Stimulated activated CD4-positive, alpha-beta T cell treated with anti-CD3 and anti-CD28 coated beads, Interleukin-2, amount 100 ng/mL, for 4 hours (primary cell): ENCODE measurements at places on chromosomes 7 and 10.

DNA sequence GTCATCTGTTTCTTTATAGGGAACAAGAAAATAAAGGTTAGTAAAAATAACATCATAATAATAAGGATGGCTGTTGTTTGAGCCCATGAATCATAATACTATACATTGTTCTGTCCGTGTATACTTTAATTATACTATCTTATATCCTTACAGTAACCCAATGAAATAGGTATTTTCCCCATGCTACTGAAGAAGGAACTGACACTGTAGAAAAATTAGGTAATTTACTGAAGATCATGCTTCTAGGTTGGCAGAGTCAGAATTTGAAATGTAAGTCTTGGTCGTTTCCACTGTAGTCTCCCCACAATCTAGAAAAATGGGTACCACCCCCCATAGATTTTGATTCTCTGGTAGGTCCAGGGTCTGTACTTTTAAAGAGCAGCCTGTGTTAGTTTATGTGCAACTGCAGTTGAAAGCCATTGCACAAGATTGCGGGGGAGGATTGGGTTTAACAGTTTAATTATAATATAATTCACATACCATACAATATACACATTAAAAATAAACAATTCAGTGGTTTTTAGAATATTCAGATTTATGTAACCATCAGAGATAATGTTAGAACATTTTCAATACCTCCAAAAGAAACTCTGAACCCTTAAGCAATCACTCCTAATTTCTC is 47.7 kb downstream of the SHOC2 start:
- no peak for DNase-seq

GRCh38 chr10:22427101-22427500 is 81.8 kb downstream of the SPAG6 start:
- no peak for DNase-seq

GRCh38 chr7:45417268-45417667 is 156.9 kb upstream of the ADCY1 start:
- DNase-seq: no peak

DNA sequence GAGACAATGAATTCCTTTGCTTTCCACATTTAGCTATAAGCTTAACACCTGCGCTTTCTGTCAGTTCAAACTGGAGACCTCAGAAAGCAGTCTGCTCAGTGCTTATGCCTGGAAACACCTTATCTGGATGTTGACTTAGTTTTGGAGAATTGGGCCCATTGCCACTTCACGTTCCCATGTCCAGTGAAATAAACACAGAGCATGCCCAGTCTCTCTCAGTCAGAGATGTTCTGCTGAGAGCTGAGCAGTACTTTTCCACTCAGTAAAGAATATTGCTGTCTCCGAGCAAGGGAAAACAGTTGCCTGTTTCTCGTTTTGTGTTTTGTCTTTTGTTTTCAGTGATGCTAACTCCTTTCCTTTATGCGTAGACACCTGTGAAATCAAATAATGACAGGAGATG is 83.2 kb upstream of the PRR15 start:
- no peak for DNase-seq

DNA sequence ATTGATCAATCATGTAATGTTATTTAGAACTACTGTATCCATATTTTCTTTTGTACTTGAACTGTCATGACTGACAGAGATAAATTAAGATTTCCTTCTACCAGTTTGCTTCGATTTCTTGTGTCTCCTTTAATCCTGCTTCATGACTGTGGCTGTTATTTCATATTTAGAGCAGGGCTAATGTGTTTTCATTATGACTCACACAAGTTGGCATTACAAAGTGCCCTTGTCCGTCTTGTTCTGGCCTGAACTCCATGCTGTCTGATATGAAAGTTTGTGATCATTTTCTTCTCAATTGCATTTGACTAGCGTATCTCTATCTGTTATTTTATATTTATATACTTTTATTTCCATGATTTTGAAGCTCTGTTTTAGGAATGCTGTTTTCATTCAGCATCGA is 344.1 kb upstream of the PRKCQ start:
- no peak for DNase-seq

GRCh38 chr7:36298106-36298505 is 91.6 kb upstream of the ANLN start:
- no peak for DNase-seq

DNA sequence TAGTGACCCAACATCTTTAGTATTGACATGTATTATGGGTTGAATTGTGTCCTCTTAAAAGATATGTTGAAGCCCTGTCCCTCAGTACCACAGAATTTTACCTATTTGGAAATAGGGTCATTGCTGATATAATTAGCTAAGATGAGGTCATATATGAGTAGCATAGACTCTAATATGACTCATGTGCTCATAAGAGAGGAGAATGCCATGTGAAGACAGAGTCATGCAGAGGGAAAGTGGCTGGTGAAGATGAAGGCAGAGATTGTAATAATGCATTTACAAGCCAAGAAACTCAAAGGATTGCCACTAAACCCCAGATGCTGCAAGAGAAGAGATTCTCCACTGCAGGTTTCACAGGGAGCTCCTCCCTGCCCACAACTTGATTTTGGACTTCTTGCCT is 496.4 kb downstream of the KIF20B start:
- no peak for DNase-seq

DNA sequence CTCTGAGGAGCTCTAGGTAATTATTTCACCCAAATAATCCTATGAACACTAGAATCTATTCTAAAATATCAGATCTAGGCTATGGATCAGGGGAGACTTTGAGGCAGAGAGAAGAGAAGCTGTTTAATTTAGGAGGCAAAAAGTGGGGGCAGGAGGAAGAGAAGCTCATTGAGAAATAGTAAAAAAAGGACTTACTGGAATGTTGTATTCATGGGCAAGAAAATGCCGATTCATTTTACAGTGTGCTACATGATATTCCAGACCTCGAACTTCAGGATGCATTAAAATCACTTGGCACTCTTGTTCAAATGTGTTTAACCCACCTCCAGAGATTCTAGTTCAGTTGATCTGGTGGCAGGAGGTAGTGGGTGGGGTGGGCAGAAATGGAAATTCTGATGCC is 109.5 kb upstream of the ITGB1 start:
- no peak for DNase-seq

DNA sequence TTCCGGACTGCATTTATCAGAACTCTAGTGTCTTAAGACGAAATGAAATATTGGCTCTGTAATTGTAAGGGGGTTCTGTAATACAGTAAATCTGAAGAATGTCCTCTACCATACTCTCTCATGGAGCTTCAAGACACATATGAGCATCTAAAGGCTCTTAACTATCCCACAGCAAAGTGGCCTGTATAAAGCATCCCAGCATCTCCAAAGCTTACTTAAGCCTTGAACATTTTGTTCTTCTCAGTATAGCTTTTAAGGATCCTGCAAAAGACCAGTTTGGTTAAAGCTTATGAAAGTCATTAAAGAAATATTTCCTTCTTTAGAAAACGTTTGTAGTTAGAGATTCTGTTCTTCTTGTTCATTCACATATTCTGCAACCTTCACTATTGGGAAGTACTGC is 75.1 kb downstream of the HGF start:
- DNase-seq: no peak

DNA sequence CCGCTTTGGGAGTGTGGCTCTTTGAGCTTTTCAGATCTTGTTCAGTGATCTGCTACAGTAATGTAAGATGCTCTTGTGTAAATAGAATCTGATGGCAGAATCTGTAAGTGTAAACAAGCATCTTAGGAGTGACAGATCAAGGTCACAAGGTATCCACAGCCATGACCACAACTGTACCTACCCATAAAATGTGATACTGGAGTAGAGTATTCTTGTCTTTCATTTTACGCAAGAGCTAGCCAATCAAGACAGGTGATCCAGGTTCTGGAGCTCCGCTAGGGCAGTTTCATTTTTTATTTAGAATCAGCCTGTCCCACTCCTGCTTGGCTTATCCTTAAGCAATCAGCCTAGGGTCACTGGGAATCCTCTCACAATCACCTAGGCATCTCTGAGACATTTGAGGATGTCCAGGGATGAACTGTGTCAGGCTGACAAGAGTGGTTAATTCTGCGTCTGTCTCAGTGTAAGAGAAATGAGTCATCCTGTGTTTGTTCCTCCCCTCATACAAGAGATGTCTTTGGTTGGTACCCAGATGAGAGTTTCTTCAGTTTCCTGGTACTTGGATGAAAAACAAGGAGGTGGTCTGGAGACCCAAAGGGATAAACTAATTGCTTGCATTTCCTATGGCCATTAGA is 13.6 kb downstream of the ZNF138 start:
- no peak for DNase-seq

GRCh38 chr7:90246171-90246570 is 1.2 kb downstream of the CFAP69 start:
- no peak for DNase-seq

DNA sequence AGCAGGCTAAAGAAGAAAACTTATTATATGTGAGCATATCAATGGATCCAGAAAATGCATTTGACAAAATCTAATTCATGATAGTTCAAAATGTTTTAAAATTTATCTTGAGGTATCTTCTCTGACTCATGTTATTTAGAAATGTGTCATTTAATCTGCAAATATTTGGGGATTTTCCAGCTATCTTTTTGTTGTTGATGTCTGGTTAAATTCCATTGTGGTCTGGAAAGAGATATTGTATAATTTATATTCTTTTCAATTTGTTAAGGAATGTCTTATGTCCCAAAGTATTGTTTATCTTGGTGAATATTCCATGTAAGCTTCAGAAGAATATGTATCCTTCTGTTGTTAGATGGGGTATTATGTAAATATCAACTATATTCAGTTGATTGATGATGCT is 942.5 kb downstream of the KCNMA1 start:
- no peak for DNase-seq

DNA sequence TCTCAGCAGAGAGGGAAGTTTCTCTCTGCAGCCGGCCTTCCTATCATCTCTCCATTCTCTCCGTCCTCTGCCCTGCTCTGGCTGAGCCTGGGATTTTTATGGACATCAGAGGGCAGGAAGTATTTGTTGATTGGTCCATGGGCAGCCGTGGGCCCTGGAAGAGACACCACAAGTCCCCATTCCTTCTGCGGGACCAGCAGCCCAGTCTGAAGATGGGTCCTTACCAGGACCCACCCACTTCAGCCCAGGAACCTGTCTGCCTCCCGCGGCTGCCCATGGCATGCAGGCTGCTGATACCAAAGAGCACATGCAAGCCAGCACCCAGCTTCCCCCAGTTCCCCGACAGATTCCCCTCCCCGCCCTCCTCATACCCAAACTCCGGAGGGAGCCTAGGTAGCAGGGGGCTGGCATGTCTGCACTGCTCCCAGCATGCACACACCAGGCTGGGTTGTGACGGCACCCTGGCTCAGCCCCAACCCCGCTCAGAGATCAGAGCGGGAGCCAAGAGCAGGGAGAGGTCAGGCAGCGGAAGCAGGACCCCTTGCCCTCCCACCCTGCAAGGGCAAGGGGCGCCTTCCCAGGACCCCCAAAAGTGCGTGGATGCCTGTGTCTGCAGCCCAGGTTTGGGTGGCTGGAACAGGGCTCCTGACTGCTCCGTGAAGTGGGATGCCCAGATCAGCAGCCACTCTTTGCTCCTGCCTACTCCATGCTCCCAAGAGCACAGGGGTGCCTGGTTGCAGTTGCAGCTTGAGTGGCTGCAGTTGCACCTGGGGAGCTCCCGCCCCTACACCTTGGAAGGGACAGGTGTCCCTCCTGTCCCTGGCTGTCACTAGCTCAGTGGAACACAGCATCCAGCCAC is 538.6 kb upstream of the POT1 start:
- DNase-seq: no peak

DNA sequence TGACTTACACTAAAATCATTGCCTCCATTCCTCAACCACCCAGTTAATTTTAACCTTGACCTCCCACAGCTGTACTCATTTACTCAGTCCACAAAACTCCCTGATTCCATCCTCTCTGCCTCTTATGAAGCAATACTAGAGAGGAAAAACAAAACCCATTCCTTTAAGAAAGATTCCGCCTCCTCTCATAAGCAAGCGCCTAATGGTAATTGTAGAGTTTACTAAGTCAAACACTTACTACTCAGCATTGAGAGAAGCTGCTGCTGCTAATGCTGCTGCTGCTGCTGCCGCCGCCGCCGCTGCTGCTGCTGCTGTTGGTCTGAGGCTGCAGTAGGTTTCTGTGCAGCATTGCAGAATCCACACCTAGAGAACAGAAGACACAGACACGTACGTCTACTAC is 2.1 kb upstream of the ADD3 start:
- DNase-seq: no peak

- DNase-seq: no peak
These were observed 21.3 kb downstream of the MLXIPL start for GRCh38 chr7:73602721-73603651.

- no peak for DNase-seq
These were observed 264.9 kb downstream of the SKIDA1 start for GRCh38 chr10:21260506-21261149.

DNA sequence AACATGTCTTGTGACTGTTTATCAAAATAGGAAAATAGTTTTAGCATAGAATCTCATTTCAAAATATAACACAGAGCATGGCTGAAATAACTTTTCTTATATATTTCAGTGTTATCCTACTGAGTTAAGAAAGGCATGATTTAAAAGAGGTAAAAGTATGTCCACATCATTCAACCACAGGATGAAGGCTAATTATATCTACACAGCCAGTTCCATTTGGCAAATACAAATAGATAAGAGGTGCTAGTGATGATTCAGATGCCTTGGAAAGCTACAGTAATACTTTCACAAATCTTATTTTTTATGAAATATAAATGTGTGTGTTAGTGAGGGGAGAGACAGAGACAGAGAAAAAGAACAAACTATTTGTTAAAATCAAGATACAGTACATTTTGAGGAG is 42.9 kb upstream of the PCDH15 start:
- DNase-seq: no peak

- DNase-seq: no peak
These were observed 22.5 kb downstream of the EMX2 start for GRCh38 chr10:117565068-117565467.

DNA sequence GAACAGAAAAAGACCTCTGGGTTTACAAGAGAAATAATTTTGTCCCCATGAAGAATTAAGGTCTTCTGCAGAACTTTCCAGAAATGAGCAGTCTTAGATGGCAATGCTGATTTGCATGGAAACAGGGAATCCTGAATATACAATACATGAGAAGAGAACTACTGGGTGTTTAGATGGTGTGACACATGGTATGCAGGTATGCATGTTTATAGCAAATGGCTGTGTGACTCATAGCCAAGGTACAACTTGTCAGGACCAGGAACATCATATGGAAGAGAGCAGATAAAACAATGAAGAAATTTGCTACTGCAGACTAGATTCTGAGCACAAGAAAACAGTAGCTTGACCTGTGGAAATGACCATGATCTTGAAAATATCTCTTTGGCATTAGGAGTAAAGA is 907.8 kb downstream of the GATA3 start:
- DNase-seq: no peak
